ENCODE measurements at places on chromosomes 7 and 10.

GRCh38 chr10:120823266-120823665 lies 27.9 kb upstream of the WDR11 start:
- DNase-seq, result no peak

DNA sequence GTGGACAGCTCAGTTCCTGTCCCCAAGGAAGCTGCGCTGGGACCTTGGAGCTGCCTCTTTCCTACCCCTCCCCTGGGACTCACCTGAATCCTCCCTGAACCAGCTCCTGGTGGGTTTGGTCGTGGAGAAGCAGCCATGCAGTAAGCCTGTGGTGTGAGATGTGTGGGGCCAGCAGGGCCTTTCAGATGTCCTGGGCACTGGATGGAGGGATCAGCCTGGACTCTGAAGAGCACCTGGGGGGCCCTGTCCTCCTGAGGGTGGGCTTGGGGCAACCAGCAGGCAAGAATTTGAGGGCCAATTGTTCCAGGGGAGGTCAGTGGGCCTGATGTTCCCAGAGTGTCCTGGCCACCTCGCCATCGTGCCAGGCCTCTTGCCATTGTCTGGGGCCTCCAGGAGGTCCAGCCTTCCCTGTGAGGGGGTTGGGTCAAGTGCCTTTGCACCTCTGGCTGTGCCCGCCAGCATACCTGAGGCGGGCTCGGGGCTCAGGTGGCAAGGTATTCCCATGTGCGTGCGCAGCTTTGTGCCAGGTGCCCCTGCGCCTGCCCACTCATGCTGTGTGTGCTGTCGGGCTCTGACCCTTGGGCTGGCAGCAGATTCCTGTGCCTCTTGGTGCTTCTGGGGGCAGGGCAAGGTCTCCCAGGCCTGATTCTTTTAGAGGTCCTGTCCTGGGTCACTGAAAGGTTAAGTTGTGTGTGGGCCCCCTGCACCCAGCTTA lies 7.3 kb downstream of the TRIM8 start:
- no peak for DNase-seq

DNA sequence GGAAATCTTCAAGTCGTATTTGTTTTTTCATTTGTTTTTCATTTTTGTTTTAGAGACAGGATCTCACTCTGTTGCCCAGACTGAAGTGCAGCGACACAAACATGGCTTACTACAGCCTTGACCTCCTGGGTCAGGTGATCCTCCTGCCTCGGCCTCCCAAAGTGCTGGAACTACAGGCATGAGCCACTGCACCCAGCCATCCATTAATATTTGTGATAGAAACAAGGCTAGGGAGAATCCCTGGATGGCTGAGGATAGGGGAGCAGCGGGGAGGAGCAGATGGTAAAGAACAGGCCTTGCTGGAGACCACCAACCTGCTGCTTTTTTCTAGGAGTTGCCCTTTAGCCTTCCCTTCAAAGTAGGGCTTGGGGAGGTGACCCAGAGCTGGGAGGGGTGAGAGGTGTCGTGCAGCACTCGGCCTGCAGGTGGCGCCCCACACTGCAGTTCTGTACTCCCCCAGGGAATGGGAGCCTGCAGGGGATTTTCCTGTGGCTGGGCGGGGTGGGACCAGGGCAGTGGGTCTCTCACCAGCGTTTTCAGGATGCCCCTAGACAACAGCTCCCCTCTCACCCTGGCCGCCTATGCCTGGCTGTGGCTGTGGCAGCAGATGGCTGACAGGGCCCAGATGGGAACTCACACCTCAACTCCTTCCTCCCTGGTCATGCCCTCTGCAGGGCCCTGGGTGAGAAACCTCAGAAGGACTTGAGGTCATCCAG lies 12.6 kb upstream of the CDH23 start:
- no peak for DNase-seq

DNA sequence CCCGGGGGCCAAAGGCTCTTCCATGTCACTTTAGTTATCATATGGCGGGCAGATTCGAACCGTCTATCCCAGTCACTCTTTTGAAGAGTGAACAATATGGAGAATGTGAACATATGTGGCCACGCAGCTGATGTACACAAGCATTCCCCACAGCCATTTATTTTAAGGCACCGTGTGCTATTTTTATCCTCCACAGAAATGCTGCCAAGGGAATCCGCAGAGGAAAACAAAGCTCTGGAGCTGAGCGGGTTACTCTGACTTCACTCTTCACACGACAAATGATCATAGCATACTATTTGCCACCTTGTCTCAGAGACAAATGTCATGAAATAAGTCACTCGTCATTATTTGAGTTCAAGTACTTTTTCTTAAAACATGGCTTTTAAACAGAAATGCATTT lies 100.3 kb downstream of the CTBP2 start:
- no peak for DNase-seq

- DNase-seq, result no peak
Observed at GRCh38 chr10:96292971-96293920, 11.0 kb upstream of the DNTT start.

DNA sequence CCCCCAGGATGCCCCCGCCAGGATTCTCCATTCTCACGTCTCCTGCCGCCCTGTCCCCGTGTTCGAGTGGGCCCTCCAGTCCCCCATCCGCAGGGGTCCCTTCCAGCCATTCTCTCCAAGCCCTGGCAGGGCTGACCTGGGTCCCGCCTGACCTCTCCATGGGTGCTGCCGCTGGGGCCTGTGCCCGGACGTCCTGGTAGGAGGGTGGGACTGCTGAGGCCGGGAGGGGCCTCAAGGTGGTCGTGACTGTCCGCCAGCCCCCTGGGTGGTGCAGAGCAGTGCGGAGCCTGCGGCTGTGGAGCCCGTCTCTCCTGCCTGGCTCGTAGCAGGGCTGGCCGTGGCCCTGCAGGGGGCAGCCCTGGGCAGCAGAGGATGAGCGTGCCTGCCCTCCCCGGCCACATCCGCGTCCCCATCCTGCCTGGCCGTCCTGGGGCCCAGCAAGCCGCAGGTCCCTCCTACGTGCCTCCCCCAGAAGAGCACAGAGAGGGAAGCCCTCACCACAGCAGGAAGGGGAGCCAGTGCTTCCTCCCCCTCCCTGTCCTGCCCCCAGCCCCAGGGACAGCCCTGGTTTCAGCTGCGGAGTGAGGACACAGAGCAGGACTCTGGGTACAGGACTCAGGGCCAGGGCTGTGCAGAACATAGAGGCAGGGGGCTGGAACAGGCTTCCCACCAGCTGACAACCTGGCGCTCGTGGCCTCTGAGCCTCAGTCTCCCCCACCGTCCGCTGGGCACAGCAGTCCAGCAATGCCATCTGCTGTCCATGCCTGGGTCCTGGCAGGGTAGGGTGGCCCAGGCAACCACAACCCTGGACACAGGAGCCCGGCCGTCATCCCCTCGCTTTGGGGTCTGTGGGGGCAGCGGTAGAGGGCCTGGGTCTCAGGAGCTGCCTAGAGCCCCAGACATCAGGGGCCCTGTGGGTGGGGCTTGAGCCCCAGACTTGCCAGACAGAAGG lies 1.5 kb upstream of the GRIFIN start:
- peak; percentile 49 for DNase-seq

GRCh38 chr10:21145751-21146435 lies 248.8 kb upstream of the NEBL start:
- DNase-seq, result no peak

- no peak for DNase-seq
Observed at GRCh38 chr7:100865938-100866728, 1.1 kb upstream of the TRIP6 start.

DNA sequence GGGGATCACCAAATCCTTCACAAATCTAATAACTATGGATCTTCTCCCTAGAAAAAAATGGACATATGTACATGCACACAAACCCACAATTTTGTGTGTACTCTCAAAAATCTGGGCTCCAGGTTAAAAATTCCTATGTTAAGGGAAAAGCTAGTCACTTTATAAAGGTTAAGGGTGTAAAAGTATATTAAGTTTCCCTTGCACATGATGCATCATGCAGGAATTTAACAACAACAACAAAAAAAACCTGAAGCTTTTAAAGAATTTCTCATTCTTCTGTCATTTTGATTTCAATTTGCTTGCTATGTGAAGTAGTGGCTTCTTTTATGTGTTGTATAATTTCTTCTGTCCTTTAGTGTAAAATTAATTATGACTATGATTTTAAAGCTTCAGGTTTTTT lies 123.7 kb downstream of the CNOT4 start:
- no peak for DNase-seq

- no peak for DNase-seq
Observed at GRCh38 chr10:99442394-99442793, 12.0 kb upstream of the GOT1 start.

DNA sequence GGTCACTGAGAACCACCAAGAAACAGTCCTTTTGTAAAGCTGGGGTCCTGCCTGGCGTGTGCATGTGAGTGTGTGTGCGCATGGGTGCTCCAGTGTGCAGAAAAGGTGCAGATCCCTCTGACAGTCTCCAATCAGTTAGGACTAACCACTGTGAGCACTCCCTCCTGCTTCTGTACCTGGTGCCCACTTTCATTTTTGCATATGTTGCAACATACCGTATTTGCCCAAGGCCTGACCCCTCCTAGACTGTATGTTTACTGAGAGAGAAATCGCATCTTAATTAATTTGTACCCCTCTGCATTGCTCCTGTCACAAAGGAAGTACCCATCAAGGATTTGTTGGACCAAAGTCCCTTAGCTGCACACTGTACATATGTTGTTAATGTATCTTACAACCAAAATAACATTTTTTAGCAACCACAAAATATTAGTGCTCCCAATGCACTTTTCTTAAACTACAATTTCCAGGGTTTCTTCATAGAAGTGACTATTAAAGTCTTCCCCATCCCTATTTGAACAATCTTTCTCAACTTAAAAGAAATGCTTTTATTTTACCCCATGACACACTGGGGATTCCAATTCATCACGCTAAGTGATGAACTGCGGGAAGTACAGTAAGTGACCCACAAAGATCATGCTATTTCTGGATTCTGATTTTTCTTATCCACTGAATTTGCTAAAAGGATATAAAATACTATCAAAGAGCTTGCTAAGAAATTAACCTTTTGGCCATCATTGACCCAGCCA lies 16.6 kb downstream of the PAXIP1 start:
- no peak for DNase-seq

- DNase-seq, result no peak
Observed at GRCh38 chr10:24824124-24824523, 100.4 kb upstream of the ARHGAP21 start.

- DNase-seq, result no peak
Observed at GRCh38 chr7:79534128-79534527, 80.7 kb upstream of the MAGI2 start.

- DNase-seq, result no peak
Observed at GRCh38 chr7:96977445-96977844, 27.9 kb upstream of the DLX6 start.

- no peak for DNase-seq
Observed at GRCh38 chr10:71193516-71193915, 18.9 kb upstream of the UNC5B start.

- no peak for DNase-seq
Observed at GRCh38 chr7:139297795-139298194, 43.3 kb upstream of the FMC1 start.

- no peak for DNase-seq
Observed at GRCh38 chr7:103658055-103659005, 212.3 kb upstream of the SLC26A5 start.

DNA sequence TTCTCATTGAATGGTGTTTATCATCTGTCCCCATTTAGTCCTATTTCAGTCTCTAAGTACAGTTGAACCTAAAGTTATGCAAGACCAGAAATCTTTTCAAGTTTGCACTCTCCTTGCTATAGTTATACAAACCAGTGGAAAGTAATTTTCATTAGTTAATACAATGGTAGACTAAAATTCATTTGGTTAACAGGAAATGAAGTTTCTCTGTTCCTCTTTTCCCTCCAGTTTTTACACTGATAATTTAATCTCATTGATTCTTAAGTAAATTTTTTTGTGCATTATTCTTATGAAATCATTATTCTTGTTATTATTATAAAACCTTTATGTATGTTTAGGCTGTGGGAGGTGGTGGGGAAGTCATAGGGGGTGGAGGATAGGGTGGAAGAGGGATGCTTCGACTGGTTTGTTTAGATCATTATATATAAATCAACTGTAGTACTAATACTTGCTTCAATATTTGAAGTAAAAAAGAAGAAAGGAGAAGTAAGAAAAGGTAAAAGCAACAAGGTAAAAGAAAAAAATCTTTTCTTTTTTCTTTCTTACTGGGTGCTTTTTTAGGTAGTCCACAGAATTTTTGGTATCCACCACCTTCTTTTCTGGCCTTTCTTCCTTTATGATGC lies 104.1 kb downstream of the GPR85 start:
- no peak for DNase-seq

DNA sequence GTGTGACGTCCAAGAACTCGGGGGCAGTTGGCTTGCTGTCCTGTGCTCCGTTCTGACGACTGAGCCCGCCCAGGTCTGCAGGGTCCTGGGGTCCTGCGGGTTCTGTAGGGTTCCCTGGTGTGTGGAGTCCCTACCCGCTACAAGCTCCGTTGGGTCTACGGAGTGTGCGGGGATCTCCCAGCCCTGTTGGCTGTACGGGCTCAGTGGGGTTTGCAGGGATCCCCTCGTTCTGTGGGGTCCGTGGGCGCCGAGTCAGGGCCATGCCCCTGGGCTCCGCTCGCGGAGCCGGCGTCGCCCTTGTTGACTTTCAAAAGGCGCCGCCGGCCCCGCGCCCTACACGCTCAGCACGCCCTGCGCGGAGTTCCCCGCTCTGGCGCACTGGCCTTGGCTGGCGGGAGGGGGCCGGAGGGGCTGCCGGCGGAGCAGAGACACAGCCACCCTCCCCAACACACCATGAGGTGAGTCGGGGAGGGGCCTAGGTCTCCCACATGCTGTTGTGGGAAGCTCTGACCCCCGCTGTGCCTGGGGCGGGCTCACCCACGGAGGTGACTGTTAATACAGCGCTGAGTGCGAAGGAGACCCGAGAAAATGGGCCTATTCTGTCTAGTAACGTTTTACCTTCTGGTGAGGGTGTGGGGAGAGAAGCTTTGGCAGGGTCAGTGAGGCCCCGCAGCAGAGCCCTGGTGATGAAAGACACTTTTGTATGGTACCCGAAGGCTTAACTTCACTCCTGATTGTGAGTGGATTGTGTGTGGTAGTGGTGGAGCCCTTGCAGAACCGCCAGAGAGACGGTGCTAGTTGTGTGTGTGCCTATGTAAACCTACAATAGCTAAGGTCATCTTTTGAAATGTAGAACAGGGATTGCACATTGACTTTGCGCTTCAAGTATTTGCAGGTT lies 8.1 kb downstream of the TASOR2 start:
- DNase-seq, result no peak

- no peak for DNase-seq
Observed at GRCh38 chr10:24744946-24745345, 21.3 kb upstream of the ARHGAP21 start.

GRCh38 chr10:77673515-77674140 lies 36.0 kb upstream of the KCNMA1 start:
- no peak for DNase-seq

DNA sequence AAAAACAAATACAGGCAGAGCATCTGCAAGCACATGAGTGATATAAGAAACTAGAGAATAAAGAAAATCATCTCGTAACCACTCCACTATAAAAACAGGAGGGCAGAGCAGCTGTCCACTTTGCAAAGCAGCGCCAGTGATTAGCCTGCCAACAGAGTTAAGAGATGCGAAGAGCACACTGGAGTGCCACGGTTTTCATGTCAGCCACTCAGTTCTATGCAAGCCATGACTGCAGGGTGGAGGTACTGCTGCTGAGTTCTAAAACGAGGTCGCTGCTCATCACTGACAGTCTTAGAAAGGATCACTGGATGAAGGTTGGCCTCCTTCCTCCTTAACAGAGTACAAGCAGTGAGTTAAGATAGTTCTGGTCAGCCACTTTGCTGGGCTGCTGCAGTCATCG lies 58.5 kb downstream of the FGFR2 start:
- no peak for DNase-seq

- no peak for DNase-seq
Observed at GRCh38 chr7:128791972-128792327, 182 bp downstream of the CCDC136 start.

GRCh38 chr7:155449008-155449868 lies 8.7 kb upstream of the EN2 start:
- DNase-seq, result no peak
